Transverse colon (tissue), 4 donors: ENCODE measurements at places on chromosomes 2 and 18.

DNA sequence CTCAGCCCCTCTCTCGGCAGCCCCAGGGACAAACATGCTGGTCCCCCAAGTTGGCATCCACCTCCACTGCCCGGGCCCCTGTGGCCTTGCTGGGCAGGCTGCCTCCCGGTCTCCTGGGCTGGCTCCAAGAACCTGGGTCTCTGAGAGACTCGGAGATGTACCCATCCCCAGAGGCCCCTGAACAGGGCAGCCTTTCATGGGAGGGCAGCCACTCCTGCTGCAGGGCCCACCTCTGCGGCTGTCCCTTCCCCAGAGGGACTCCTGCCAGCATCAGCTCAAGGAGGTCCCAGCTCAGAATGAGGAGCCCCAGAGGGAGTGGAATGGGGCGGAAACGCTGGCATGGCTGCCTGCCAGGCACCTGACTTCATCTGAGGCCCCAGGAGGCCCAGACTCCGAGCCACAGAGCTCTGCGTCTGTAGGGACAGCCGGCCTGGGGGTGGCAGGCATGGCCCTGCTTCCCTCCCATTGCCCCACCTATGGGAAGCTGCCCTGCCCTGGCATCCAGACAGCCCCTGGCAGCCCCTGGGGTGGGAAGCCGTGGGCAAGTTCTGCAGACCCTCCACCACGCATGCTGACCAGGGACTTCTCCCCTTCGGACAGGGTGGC, 857 bp upstream of the CROCC2 start:
- DNase-seq = no peak

GRCh38 chr2:169073211-169073962, 4.0 kb downstream of the DHRS9 start:
- no peak for DNase-seq

DNA sequence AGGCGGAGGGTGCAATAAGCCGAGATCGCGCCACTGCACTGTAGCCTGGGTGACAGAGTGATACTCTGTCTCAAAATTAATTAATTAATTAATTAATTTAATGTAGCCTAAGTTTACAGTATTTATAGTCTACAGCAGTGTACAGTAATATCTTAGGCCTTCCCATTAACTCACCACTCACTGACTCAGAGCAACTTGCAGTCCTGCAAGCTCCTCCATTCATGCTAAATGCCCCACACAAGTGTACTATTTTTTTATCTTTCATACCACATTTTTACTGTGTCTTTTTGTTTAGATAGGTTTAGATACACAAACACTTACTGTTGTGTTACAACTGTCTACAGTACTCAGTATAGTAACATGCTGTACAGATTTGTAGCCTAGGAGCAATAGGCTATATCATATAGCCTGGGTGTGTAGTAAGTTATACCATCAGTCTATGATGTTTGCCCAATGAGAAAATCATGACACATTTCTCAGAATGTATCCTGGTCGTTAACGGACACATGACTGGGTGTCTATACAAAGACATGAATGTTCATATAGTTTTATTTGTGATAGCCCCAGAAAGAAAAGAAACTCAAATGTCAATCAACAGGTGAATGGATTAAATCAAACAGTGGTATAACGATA, 15.8 kb upstream of the RNU2-63P start:
- no peak for DNase-seq

- DNase-seq = no peak
Measured at GRCh38 chr2:214579035-214579434, 168.2 kb downstream of the VWC2L start.

- no peak for DNase-seq
Measured at GRCh38 chr2:154960802-154961583, 262.5 kb downstream of the KCNJ3 start.

DNA sequence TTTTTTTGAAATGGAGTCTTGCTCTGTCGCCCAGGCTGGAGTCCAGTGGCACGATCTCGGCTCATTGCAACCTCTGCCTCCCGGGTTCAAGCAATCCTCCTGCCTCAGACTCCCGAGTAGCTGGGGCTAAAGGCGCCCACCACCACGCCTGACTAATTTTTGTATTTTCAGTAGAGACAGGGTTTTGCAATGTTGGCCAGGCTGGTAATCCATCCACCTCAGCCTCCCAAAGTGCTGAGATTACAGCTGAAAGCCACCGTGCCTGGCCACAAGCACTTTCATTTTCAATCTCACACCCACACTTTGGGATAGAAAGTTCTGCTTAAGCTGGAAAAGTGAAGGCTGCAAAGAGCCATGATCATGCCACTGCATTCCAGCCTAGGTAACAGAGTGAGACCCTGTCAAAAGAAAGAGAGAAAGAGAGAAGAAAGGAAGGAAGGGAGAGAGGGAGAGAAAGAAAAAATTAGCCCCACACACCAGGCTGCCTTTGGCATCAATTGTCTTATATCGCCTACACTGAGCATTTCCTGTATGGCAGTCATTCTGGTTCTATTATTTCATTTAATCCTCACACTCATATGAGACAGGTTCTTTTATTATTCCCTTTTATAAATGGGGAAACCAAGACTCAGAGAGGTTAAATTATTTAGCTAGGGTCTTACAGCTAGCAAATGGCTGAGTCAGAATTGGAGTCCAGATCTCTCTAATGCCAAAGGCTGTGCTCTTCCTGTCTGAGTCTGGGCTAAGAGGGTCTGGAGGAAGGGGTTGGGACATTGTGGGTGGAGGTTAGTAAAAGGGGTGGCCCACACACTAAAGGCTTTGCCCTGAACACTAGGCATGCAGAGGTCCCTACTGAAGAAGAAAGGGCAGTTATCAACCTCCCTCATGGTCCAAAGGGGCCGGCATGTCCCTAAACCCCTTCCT, 37.9 kb upstream of the PKDCC start:
- DNase-seq = no peak

GRCh38 chr2:165902934-165903333, 50.6 kb downstream of the TTC21B start:
- no peak for DNase-seq

DNA sequence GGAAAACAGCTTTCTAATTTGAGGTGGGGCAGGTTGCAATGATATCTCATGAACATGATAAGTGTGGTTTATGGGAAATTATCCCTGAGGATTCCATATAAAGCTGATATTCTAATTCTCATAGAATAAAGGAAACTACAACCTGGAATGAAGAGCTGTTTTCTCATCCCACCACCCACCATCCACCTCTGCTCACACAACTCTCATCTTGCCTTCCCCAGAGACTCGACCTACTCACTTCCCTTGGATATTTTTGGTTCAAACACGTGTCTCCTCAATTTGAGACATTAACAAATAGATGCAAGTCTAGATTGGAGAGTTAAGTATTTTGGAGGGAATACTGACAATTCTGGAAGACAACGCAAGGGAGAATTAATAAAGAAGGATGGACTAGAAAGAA, 490.9 kb downstream of the TMEM182 start:
- DNase-seq = no peak

DNA sequence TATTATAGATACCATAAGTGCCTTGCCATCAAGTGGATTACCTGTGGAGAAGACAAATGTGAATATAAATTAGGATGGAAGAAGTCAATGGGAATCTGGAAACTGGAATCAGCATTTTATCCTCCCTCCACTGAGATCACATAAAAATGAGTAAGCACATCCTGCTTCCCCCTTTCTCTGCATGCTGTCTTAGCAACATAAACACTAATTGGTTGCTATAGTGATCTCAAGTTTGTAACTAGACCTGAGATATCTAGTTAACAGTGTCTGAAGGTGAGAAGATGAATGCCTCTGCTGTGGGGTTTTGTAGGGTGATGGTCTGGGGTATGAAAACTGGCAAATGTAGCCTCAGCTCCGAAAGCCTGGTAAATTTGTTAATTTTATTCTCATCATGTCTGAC, 1357.5 kb upstream of the CELF4 start:
- no peak for DNase-seq

DNA sequence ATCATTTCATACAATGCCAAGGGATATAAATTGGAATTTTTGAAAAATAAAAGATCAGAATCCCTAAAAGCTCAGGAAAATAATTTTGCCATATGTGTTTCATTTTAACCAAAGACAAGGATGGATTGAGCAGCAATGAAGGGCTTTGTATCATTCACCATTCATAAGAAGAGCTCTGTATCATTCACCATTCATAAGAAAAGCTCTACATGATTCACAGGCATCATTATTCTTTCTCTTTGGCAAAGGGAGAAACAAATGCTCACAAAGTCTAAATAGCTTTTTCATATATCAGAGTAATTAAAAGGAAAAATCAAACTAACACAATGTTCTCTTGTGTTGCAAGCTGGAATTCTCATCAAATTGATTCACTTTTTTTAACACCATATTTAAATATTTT, 169.1 kb upstream of the MC4R start:
- no peak for DNase-seq

DNA sequence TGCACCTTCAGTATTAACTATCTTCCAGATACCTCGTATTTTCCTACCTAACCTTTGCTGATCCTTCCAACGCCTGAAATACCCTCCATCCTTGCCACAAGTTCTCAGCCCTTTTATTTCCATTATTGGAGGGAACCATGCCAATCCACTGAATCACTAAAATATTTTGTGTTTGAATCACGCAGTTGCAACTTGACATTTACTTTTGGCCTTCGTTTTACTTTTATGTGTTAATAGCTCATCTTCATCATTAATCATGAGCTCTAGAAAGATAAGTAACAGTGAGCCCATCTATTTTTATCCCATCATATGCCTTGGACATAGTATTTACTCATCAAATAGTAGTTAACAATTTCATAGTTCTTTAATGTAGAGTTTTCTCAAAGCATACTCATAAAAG, 463.2 kb downstream of the THSD7B start:
- no peak for DNase-seq

DNA sequence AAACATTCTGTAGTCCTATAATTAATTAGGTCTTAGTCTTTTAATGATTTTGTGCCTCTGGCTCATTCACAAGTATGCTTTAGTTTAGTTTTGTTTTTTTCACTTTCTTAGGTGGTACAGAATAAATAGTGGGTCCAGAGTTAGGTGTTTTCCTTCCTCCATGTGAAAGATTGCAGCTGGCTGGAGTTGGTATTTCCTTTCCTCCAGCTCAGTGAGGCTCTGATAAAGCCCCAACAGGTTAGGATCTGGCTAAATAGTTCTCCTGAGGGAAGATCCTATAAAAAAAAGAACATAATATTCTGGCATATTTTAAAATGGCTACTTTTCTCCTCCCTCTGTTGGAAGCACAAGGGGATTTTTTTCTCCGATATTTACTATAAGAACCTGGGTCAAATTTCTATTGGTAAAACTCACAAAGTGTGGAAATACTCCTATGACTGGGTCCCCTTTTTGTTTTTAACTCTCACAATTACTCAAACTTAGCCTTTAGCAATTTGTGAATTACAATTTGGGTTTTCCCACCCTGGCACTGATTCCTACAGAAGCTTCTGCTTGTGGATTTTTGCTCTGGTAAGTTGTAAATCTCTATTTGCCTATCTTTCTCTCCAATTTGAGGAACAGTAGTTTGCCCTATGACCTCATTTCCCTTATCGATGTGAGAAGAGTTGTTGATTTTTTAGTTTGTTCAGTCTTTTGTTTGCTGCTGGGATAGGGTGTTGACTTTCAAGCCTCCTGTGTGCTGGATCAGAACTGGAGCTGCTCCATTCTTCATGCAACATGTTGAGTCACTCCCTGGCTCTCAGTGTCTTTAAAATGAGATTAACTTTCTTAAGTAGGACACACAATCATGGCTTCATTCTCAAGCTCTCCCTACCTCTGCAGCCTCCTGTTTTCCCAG, 500.9 kb downstream of the RNF144A start:
- DNase-seq = no peak

GRCh38 chr18:67670024-67670543, 153.6 kb upstream of the DSEL start:
- DNase-seq = no peak

GRCh38 chr2:57443086-57443485, 603.5 kb upstream of the VRK2 start:
- DNase-seq = no peak

GRCh38 chr2:148896136-148896535, 21.1 kb downstream of the KIF5C start:
- DNase-seq = no peak

DNA sequence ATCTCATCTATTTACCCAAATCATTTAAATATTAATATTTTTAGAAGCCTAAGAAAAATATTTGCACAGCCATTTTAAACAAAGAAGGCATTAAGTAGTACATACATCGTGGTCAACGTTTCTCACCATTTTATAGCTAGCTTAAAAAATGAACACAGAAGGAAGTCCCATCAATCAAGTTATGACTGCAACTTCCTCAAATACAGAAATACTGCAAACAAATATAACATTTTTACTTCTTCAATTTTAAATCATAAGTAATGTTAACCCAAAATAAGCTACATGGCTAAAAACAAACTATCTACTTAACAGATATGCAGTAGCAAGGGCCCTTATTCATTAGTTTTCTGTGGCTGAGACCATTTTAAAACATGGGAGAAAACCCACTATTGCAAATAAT, 30.6 kb downstream of the ITSN2 start:
- DNase-seq = no peak

- DNase-seq = no peak
Measured at GRCh38 chr2:173669888-173670287, 295.3 kb downstream of the SP3 start.

GRCh38 chr2:174493549-174494331, 6.9 kb upstream of the GPR155 start:
- no peak for DNase-seq

DNA sequence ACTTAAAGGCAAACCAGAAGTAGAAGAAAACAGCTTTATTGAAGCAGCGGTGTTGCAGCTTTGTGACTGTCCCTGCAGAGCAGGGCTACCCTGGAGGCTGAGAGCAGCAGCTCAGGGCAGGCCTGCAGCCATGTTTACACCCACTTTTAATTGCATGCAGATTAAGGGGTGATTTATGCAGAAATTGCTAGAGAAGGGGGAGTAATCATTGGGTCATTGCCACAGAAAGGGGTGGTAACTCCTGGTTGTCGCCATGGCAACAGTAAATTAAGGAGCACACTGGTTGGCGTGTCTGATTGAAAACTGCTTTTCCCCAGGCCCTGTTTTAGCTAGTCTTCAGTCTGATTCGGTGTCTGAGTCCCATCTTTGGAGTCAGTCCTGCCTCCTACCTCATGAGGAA, 195.4 kb upstream of the HDAC4 start:
- DNase-seq = no peak

DNA sequence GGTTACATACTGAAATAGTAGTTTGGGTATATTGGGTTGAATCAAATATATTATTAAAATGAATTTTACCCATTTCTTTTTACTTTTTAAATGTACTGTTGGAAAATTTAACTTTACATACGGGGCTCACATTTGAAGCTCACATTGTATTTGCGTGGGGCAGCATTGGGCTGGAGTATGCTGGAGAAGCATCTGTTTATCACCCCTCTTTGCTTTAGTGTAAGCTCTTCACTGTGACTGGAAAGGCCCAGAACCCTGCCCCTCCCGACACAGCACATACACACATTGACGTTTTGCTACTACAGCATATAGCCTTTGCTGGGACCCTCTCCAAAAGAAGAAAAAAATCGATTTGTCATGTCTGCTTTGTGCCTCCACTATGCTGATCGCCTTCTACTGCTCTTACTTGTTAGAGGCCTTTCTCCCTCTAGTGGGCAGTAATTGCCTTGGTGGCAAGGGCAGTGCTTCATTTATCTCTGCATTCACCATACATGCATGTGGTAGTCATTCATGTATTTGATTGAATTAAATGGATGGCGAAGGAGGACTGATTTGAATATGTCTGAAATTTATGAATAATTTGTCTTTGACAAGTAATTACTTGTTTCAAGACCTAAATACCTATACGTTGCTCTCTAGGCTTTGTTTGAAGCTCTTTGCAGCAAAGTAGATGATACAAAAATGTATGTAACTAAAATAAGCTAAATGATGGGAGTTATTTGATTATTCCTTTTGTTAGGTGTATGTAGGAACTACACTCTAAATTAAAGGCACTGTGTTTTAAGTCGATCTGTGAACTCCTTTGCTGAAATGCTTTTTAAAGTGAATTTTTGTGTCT, 37.4 kb downstream of the VAPA start:
- DNase-seq = peak; percentile 26
